ENCODE measurements at places on chromosomes 4 and X.

GRCh38 chr4:151729731-151730559 is 30.9 kb downstream of the GATB start:
- DNase-seq, result no peak

DNA sequence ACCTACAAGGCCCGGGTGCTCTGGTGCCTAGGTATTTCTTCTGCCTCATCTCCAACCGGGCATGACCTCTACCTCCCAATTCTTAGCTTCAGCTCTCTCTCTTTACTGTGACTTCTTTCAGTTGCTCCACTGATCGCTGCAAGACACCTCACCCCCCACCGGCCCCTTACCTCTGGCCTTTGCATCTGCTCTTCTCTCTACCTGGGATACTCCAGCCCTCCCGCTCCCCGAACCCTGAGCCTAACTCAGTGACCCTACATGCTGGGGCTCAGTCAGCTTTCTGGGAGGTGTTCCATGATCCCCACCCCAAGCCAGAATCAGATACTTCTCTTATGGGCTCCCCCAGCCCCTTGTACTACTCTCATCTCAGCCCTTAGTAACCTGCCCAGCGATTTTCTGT is 99.6 kb downstream of the EFNB1 start:
- DNase-seq, result no peak

DNA sequence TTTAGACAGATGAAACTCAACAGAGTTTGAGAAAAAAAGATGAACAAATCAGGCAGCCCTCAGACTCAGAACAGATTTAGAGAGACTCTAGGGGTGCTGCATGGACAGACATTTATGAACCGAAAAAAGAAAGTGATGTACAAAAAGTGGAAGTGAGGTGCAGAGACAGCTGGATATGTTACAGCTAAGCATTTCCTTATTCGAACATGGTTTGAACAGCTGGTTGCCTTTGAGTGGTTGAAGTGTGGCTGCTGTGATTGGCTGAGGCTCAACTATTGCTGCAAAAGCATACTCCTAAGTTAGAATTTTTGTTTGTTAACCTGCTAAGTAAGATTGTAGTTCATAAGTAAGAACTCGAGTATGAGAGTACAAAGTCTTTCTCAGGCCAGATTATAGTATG is 331.5 kb upstream of the PABPC4L start:
- no peak for DNase-seq

DNA sequence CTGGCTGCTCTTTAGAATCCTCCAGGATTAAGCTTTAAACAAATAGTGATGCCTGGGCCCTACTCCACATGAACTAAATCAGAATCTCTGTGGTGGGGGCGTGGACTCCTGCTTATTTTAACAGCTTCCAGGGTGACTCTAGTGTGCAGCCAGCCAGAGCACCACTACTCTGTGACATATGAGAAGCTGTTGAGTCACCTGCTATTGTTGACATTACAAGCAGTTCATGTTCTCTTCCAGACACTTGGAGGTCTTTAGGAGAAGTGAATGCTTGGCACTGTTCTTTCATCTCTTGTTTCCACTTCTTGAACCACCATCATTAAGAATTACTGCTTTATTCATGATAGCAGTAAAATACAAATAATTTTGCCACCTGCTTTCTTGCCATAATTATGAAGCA is 426 bp upstream of the C4orf51 start:
- DNase-seq, result peak; percentile 23

- no peak for DNase-seq
Observed at GRCh38 chrX:136347706-136348105, 46.9 kb downstream of the ADGRG4 start.

DNA sequence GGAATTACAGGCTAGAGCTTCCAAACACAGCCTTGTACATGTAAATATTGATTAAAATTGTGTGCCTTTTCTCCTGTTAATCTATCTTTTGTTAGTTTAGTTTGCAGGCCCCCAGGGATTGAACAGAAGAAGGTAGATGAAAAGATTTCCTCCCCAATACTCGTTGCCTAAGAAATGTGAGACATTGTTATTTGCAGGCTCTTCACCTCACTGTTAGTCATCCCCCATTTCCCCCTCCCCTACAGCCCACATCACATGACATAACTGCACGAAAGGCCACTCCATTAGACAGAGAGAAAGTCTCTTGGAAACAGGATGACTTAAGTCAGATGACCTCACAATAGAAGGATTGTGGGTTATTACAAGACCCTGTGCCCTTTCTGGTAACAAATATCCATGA is 13.3 kb upstream of the MID1 start:
- peak; percentile 1 for DNase-seq

DNA sequence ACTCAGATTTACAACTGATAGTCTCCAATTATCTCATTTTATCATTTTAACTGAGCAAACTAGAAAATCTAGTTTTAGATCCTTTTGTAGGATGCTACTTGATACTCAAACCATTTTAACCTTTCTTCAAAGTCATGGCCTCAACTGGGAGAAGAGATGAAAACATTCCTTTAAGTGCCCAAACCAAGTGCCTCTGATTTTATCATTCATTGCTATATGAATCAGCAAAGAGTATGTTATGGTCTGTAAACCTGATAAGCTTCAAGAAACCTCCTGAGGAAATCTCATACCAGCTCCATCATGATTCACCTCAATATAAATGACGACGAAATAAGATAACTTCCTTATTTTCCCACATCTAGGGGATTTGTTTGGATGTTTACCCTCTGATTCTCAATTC is 119.9 kb downstream of the FAM13A start:
- no peak for DNase-seq

GRCh38 chr4:113446019-113446418 is 315.5 kb downstream of the CAMK2D start:
- no peak for DNase-seq
